ENCODE measurements at places on chromosomes 1 and 21.

GRCh38 chr1:199914546-199914945 lies 113.0 kb upstream of the NR5A2 start:
- H3K4me3 ChIP-seq, result no peak overlapping the region
- no peak for DNase-seq
- peaks cover 16% of the 10 kb centered on the region for H3K27me3 ChIP-seq
- no peaks in the 10 kb centered on the region for H3K36me3 ChIP-seq
- H3K4me1 ChIP-seq, result no peaks in the 10 kb centered on the region
- H3K27ac ChIP-seq, result no peak overlapping the region

- DNase-seq, result no peak
- H3K4me3 ChIP-seq, result no peak overlapping the region
- no peaks in the 10 kb centered on the region for H3K36me3 ChIP-seq
- peaks cover 16% of the 10 kb centered on the region for H3K27me3 ChIP-seq
These were observed 110.7 kb downstream of the SPATA46 start for GRCh38 chr1:162265983-162266382.

- H3K4me1 ChIP-seq, result no peaks in the 10 kb centered on the region
- no peak overlapping the region for H3K4me3 ChIP-seq
- no peak for DNase-seq
- peaks cover 8% of the 10 kb centered on the region for H3K27me3 ChIP-seq
- H3K27ac ChIP-seq, result no peak overlapping the region
These were observed 18.0 kb upstream of the RAB3GAP2 start for GRCh38 chr1:220290140-220290761.

DNA sequence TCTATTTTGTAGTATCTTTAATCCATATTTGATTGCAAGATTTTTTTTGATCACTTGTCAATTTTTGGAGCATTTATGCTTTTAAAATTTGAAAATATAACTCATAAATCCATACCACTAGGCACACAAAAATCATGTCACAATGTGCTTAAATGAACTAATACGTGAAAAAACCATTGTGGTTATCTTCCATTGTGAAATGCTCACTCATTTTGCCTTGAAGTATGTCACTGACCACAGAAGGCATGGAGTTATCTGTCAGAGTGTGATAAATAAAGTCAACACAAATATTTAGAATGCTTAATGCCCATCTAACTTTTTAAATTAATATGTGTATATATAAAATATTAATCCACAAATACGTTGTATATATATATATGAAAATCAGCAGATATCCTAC lies 347.2 kb downstream of the PTPRC start:
- no peaks in the 10 kb centered on the region for H3K27me3 ChIP-seq
- H3K4me1 ChIP-seq, result no peaks in the 10 kb centered on the region
- H3K4me3 ChIP-seq, result no peak overlapping the region
- H3K27ac ChIP-seq, result no peak overlapping the region

DNA sequence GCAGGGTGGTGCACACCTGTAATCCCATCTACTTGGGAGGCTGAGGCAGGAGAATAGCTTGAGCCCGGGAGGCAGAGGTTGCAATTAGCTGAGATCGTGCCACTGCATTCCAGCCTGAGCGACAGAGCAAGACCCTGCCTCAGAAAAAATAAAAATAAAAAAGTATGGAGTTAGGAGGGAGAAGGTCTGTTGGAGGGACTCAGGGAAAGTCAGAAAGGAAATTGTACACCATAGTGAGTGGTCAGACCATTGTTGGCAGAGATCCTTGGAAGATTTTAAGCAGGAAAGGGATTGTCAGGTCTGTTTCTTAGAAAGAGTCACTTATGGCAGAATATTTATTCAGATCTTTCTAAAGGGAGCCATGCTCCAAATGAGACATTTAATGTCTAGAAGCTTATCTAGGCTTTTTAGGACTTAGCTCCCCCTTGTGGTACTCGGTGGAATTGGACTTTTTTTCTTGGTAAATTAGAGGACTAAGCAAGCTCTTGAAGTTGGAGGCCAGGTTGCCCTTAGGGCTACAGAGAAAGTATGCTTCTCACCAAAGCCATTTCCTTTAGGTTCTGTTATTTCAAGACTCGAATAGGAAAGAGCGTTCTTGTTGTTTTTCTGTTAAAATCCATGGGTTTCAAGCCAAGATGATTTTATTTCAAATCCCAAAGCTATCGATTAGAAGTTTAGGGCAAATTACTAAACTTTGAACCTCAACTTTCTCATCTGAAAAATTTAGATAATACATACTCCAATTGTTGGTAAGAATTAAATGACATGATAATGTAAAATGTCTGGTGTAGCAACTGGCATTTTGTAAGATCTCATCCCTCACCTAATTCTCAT lies 16.5 kb downstream of the MIA3 start:
- no peaks in the 10 kb centered on the region for H3K27me3 ChIP-seq
- peaks cover 17% of the 10 kb centered on the region for H3K36me3 ChIP-seq
- H3K4me3 ChIP-seq, result no peak overlapping the region
- peaks cover 2% of the 10 kb centered on the region for H3K4me1 ChIP-seq
- H3K27ac ChIP-seq, result no peak overlapping the region
- peak; percentile 76 for DNase-seq
